ENCODE measurements at places on chromosomes 2 and 18. TPM values are rescaled to one million over a fixed set of nuclear protein-coding genes. Genes with fewer than 3 reads are reported as not detected.

Gene ANKRD36
- 144 TPM for total RNA-seq

Gene MAB21L4
- total RNA-seq, result 0.97 TPM

Gene OR6B2
- not detected for total RNA-seq

Gene PRKAG3
- not detected for total RNA-seq

Gene AQP12A
- not detected for total RNA-seq

Gene TMEFF2
- total RNA-seq, result not detected

Gene GKN2
- total RNA-seq, result not detected

Gene EFR3B
- total RNA-seq, result 6.1 TPM

Gene TET3
- total RNA-seq, result 1.3 TPM

Gene PRR30
- not detected for total RNA-seq

Gene CFLAR
- total RNA-seq, result 188 TPM

Gene HOXD10
- 6.8 TPM for total RNA-seq

Gene ITSN2
- total RNA-seq, result 67.1 TPM

Gene CLEC4F
- total RNA-seq, result 5.0 TPM

Gene SLC9A2
- under 0.01 TPM for total RNA-seq

Gene NR4A2
- total RNA-seq, result 1.3 TPM

Gene LOXHD1
- total RNA-seq, result 0.62 TPM

Gene CHRNG
- not detected for total RNA-seq

Gene CYRIA
- total RNA-seq, result 8.6 TPM

Gene ASXL3
- total RNA-seq, result 13.0 TPM

Gene CPLX4
- total RNA-seq, result not detected

Gene DPP10
- total RNA-seq, result not detected

Gene GAREM2
- total RNA-seq, result 1.2 TPM

Gene DCAF17
- 50.8 TPM for total RNA-seq

Gene VWA3B
- total RNA-seq, result not detected

Gene FASTKD2
- total RNA-seq, result 34.4 TPM

Gene E2F6
- 22.0 TPM for total RNA-seq

Gene AKAIN1
- total RNA-seq, result not detected

Gene LOXL3
- 26.5 TPM for total RNA-seq

Gene CCL20
- total RNA-seq, result not detected

Gene CD302
- 58.1 TPM for total RNA-seq

Gene PMAIP1
- 2.9 TPM for total RNA-seq

Gene VAMP8
- 5.2 TPM for total RNA-seq

Gene HOXD4
- 41.6 TPM for total RNA-seq

Gene GPR155
- 5.4 TPM for total RNA-seq

Gene MAL
- 1.6 TPM for total RNA-seq

Gene UGT1A8
- total RNA-seq, result not detected

Gene GKN1
- total RNA-seq, result not detected

Gene ELAC1
- total RNA-seq, result 26.2 TPM

All from uterus (tissue), 4 donors.